NCI-H446 (cell line): ENCODE measurements at places on chromosomes 1 and 21.

GRCh38 chr1:106502659-106503058 is 553.8 kb upstream of the PRMT6 start:
- no peak for DNase-seq

DNA sequence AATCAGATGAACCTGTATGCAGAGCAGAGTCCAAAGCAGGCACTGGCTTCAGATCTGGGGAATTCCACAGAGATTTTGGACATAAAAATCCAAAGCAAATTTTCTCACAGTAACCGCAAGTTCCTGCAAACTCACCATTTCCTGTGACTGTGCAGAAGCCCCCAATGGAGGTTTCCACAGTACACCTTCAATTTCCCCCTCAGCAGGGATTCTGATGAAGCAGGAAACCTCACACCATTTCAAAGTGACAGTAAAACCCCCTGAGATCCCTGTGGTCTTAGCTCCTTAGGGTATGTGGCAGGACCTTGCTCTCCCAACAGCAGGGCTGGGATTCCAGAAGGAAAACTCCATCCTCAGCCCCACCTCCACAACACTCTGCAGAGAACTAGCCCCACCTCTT is 6.0 kb upstream of the TGFBR3 start:
- DNase-seq, result no peak

GRCh38 chr1:216020743-216021345 is 402.4 kb downstream of the USH2A start:
- no peak for DNase-seq

DNA sequence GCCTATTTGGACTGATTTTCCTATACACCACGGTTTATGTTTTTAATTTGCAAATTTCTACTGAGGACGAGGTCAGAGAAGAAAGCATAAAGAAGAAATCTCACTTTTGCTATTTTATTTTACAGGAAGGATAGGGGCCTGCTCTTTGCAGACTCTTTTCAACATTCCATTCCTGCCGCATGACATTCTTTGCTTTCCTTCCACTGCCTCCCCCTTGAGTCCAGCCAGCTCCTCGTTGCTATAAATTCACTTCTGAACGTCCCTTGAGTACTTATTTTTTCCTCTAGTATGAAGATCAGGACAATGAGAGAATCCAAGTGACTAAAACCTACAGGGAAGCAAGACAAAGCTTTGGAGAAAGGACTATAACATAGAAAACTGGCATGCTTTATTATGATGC is 53.4 kb upstream of the PTGFR start:
- no peak for DNase-seq

DNA sequence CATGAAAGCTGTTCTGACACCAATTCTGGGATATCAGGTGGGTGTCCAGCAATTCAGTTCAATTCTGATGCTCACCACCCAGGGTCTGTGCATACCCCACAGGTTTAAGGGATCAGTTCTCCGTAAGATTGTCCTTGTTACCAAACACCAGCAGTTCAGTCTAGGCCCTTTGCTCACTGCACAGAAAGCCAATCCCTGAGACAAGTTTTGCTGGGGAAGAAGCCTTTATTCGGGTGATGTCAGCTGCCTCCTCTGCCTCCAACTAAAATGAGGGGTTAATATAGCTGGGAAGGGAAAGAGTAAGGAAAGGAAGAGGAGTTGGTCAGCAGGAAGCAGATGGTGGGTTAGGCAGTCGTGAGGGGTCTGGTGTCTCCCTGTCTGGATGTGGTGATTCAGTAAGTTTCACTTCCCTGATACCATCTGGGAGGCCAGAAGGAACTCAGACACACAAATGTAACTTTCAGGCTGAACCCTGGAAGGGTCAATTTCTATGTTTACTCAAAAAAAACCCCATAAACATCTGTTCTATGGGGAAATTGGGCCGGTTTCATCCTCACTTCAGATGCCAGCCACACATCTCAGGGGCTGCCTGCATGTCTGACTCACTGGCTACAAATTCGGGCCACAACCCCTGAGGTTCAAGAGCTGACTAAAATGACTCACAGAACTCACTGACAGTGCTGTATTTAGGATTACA is 83.3 kb upstream of the PGBD5 start:
- DNase-seq, result no peak

- DNase-seq, result no peak
Observed at GRCh38 chr1:84379138-84379916, 19.0 kb upstream of the DNASE2B start.

- no peak for DNase-seq
Observed at GRCh38 chr1:222195857-222196256, 352.0 kb downstream of the HHIPL2 start.
